ENCODE measurements at places on chromosomes 16 and 17.

DNA sequence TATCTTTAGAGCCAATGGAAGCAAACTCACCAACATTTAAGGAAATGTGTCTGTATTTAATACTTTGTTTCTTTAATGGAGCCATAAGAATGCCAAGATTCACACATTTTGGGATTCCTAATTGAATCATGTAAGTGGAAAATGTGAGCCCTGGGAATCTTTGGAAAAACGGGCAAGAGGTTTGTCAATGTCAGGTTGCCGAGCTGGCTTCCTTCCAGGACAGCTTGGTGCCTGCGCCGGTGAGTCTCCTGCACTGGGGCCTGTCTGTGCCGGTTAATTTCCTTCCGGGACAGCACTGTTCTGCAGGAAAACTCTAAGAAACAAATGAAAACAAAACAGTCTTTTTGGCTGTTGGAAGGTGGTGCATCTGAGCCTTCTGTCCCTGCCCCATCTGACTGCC is 210.6 kb downstream of the HAPSTR1 start:
- no peak for DNase-seq

DNA sequence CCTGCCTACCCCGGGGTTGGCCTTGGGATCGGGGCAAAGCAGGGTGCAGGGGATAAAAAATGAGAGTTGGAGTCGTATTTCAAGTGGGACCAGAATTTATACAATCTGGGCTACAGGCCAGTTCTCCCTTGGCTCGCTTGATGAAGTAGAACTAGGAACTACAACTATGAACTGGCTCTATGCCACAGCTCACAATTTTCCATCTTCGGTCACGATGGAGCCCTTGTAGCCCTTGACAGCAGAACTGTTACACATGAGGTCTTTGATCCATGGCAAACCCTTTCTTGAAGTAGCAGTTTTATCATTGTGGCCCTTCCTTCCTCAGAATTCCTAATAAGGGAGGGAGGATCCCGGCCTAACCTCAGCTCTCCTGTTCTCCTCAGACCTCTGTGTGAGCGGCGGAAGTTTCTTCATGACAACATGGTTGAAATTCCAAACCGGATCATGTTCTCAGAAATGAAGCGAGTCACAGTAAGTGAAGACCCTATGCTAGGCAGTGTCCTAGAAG is 17.1 kb downstream of the LIG3 start:
- DNase-seq = peak; percentile 90

GRCh38 chr17:71757156-71757555 is 363.7 kb upstream of the SOX9 start:
- DNase-seq = no peak

DNA sequence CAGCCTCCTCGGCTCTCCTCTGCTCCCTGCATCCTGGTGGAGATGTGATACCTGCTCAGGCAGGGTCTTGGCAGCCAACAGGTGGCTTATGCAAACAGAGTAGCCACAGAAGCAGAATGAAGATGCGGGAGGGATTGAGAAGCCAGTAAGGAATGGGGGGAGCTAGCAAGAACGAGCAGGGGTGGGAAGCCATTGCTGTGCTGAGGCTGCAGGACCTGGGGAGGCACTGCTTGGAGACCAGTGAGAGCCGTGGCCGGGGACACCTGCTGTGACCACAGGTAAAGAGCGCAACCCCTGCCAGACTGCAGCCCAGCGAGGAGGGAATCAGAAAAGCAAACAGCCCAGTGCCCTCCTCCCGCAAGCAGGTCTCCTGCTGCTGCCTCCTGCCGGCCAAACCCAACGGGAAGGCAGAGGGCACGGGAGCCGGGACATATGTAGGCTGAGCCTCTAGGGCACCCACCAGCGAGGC is 14.7 kb downstream of the AIPL1 start:
- peak; percentile 33 for DNase-seq

DNA sequence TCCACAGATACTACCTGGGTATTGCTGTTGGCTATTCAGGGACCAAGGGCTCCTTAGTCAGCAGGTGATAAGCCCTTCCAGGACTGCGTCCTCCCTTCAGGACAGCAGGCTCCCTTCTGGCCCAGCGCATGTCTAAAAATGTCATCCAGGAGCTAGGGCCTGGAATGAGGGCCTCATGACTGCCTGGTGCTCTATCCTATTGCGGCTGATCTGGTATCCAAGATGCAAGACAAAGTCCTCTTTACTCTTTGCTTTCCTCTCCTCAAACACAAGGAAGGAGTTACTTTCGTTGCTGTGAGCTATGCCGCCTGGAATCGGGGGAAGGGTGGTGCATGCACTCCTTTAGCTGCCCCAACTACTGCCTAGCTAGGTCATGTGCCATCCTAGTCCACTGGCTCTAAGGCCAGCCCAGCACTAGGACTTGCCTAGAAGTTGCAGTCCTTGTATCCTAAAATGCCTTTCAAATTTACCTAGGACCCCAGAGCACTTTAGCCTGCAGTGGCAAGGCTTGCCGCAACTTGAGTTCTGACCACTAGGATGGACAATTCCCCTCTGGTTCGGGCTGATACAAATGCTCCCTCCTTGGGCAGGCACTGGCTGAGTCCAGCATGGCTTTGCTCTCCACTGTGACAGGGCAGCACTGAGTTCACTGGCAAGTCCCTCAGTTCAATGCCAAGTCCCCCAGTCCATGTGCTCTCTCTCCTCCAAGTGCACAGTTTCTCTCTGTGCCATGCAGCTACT is 10.1 kb upstream of the TMEM219 start:
- DNase-seq = no peak

- no peak for DNase-seq
Observed at GRCh38 chr17:33118391-33119075, 126.9 kb downstream of the SPACA3 start.

DNA sequence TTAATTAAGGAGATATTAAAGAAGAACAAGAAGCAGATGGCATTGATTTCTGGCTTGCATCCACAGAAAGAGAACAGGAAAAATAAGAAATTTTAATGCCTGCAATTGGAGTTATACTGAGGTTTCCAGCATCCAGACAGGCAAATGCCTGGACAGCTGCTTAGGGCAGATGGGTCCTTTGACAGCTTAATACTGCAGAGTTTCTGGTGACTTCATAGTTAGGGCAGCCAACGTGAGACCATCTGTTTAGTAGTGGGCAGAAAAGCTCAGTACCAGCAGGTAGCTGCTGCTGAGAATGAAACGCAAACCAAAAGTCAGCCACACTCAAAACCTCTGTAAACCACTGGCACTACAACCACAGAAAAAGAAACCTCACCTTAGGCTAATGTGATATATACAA is 109.8 kb downstream of the CDK5R1 start:
- DNase-seq = peak; percentile 10

- no peak for DNase-seq
Observed at GRCh38 chr17:82881900-82882714, 42.3 kb upstream of the ZNF750 start.

- no peak for DNase-seq
Observed at GRCh38 chr17:79851461-79851817, 12.2 kb upstream of the CBX4 start.

- no peak for DNase-seq
Observed at GRCh38 chr16:12484972-12485371, 318.7 kb downstream of the CPPED1 start.

GRCh38 chr16:52800432-52800831 is 252.3 kb downstream of the CHD9NB start:
- no peak for DNase-seq

DNA sequence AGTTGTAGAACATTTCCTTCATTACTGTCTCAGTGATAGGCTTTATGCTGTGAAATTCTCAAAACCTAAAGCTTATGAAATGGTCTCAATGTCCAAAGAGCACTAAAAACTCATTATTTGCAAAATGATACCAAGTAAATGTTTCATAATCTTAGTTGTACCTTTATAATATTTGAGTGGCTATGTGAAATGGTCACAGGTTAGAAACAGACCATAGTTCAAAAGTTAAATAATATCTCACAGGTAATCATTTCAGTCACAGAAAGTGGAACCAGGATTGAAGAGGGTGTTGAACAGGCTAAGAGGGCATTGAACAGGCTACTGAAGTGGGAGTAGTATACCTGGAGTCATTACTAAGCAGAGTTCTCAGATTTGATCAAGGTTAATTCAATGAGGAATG is 2.9 kb downstream of the RDM1 start:
- no peak for DNase-seq

- DNase-seq = peak; percentile 7
Observed at GRCh38 chr16:76985392-76986045, 205.5 kb upstream of the MON1B start.

GRCh38 chr17:28509789-28510188 is 3.6 kb downstream of the FOXN1 start:
- no peak for DNase-seq
